Hindlimb muscle (tissue), 1 donor: ENCODE measurements at places on chromosomes 4 and X. TPM values are rescaled to one million over a fixed set of nuclear protein-coding genes. Genes with fewer than 3 reads are reported as not detected.

Gene CYSLTR1
- 10.0 TPM for polyA plus RNA-seq

Gene ITGB1BP2
- 114 TPM for polyA plus RNA-seq

Gene GLRA3
- not detected for polyA plus RNA-seq

Gene NHSL2
- 8.2 TPM for polyA plus RNA-seq

Gene ADH1A
- polyA plus RNA-seq, result 0.88 TPM

DNA sequence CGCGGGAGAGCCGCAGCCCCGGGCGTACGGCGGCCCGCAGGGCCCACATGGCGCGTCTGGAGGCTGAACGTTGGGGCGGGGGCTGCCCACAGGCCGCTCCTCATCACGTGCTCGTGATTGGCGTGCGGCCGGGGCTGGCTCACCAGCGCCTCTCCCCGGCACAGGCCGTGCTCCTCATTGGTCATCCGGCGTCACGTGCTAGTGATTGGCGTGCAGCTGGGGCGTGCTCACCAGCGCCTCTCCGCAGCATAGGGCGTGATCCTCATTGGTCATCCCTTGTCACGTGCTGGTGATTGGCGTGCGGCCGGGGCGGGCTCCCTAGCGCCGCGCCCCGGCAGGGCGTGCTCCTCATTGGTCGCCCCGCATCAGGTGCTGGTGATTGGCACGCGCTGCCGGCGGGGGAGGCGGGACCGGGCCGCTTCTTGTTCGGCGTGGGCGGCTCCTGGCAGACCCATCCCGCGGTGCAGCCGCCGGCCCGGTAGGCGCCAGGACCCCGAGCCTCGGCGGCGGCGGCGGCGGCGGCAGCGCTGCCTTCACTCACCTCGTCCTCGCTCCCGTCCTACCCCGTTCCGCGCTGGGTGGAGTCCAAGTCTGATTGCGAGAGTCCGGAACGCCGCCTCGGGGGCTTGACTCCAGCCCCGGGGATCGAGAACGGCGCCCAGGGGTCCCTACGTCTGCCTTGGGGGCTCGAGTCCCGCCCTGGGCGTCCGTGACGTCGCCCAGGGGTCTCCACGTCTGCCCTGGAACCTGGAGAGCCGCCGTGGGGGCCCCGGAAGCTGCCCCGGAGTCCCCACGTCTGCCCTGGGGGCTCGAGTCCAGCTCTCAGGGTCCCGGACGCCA is at the start of gene GTPBP6:
TSS of gene GTPBP6 (minus strand) at position 58 of the 840 bp plus-strand sequence. CDS start at position 49, 9 bp downstream.
- peak; percentile 100 for DNase-seq

GRCh38 chr4:2789351-2789750 is 3.5 kb upstream of the SH3BP2 start:
- DNase-seq, result no peak

Gene NR0B1
- polyA plus RNA-seq, result 0.15 TPM

Gene DOK7
- 21.0 TPM for polyA plus RNA-seq

Gene DKK2
- 22.7 TPM for polyA plus RNA-seq

DNA sequence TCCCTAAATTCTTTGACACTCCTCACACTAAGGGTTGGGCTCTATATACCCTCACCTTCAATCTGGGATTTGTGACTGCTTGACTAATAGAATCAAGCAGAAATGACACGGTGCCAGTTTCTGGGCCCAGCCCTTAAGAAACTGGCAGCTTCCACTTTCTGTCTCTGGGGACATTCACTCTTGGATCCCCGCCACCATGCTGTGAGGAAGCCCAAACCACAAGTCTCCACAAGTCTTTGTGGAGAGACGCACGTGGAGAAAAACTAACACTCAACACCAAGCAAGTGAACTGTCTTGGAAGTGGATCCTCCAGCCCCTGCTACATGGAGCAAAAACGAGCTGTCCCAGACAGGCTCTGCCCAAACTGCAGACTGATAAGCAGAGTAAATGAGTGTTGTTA is 1.1 kb upstream of the EDNRA start:
- DNase-seq, result no peak

- peak; percentile 32 for DNase-seq
Observed at GRCh38 chrX:24542756-24543155, 77.7 kb downstream of the PDK3 start.

DNA sequence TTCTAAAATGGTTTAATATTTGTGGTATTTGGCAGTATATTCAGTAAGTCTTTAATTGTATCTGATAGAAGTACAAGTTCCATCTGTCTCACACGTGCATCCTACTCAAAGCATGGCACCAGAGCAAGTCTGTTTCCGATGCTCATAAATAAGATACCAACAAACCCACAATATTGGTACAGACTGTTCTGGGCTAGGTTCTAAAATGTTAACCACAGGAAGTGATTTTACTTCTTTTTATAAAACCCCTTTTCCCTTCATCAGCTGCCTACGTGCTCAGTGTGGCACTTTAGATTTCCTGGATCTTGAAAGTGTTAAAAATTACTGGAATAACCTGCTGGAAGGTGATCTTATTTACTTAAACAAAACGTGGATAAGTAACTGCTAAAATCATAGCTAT is 165.1 kb downstream of the CFAP299 start:
- no peak for DNase-seq

DNA sequence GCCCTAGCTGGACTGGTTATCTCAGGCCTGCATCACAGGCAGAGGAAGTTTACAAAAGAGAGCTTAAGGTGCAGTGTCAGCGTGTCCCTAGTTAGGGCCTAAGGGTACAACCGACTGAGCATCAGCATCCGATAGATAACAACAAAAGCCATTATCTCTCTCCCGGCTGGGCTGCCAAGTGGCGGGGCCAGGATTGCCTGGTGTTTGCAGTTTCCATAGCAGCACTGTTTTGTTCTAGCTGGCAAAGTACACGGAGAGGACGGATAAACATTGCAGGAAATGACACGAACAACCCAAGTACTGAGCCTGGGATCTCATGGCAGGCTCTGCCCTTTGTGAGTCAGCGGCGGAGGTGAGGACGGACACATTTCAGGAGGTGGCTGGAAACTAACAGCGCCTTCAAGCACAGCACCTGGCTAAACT is 104.7 kb upstream of the NOCT start:
- peak; percentile 61 for DNase-seq

DNA sequence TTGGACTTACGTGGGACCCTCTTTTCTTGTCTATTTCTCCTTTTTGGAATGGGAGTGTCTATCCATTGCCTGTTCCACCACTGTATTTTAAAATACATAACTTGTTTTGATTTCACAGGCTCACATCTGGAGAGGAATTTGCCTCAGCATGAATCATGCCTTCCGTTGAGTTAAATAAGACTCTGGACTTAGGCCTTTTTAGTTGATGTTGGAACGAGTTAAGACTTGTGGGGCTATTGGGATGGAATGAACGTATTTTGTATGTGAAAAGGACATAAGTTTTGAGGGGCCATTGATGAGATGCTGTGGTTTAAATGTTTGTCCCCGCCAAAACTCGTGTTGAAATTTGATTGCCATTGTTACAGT is 66.2 kb downstream of the BEX3 start:
- DNase-seq, result no peak

DNA sequence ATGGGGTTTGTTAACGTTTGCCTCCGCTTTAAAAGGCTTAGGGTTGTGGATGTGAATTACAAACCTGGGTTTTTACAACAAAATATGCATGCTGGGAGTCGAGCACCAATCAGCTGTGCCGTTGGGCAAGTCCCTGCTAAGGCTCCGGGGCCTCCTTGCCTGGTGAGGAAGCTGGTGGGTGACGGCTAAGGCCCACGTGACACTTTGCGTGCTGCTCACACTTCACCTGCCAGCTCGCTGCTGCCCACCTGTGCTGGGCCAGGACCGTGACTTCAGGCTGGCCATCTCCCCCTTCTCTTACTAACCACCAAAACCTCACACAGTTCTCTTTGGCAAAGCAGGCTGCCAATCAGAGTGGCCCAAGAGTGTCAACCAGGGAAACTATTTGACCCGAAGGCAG is 178.3 kb downstream of the AFAP1 start:
- no peak for DNase-seq

DNA sequence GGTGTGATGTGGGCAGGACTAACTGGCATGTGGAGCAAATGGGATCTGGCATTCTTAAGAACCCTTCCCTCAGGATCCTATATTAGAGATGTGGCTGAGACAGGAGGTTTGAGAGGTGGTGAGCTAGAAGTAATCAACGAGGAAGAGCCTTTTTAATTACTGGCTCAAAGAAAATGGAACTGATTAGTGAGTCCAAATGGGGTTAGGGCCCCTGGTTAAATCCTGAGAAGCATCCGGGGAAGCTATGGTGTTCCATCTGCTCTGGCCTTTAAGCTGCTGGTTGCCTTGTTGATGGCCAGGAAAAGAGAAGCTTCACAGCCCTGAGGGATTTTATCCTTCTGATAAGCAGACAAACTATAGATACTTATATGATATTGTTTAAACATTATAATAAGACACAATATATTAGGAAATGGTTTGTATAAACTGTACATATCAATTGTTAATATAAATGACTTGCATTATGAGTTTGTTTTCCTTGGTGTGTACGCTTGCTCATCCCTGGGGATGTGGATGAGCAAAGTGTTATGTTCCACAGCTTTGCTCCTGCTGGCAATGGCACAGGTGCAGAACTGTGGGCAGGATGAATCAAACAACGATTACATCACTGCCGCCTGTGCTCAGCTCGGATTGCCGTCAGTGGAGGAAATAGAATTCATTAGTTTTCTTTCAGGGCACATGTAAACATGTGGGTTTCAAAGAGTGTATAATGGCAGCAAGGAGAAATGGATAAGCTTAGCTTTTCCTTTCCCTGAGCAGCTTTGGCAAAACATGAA is 328.6 kb upstream of the ARX start:
- no peak for DNase-seq

GRCh38 chr4:166965562-166965961 is 268.7 kb downstream of the SPOCK3 start:
- no peak for DNase-seq

DNA sequence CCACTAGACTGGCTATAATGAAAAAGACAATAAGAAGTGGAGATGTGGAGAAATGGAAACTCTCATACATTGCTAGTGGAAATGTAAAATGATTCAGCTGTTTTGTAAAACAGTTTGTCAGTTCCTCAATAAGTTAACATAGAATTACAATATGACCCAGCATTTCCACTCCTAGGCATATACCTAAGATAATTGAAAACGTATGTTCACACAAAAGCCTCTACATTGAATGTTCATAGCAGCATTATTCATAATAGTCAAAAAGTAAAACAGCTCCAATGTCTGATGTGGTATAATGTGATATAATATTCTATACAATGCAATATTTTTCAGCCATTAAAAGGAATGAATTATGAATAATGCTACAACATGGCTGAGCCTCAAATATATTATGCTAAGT is 10.2 kb downstream of the EDA start:
- DNase-seq, result no peak

DNA sequence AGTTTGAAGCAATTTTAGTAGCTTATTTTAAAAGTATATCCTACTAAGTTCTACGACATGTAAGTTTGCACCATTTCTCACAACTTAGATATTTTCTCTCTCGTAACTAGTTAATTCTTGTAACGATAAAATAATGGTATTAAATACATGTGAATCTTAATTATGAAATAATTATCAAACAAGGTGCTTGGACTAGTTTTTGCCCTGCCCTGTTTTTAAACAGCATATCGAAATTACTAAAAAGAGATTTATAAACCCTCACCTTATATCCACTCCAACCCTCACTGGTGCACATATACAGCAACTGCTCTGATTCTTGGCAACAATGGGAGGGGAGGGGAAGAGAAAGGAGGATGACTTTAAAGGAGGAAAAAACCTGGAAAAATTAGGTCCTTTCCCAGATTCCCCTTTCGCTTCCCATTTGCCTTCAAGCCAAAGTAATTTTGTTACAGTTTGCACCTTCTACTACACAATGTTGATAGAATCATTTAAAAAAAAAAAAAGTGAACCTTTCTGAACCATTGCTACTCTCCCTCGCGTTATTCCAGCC is 820 bp upstream of the MAB21L2 start:
- no peak for DNase-seq

Gene VCX2
- not detected for polyA plus RNA-seq

Gene ZRSR2
- polyA plus RNA-seq, result 9.4 TPM

- no peak for DNase-seq
Observed at GRCh38 chr4:104128850-104129213, 365.9 kb downstream of the CXXC4 start.

GRCh38 chrX:96449191-96449590 is 235.5 kb upstream of the DIAPH2 start:
- DNase-seq, result peak; percentile 19

Gene COL25A1
- 4.5 TPM for polyA plus RNA-seq

Gene ETDB
- not detected for polyA plus RNA-seq
